ENCODE measurements at places on chromosomes 7 and 10.

GRCh38 chr10:113735913-113736312 lies 15.6 kb upstream of the PLEKHS1 start:
- H3K27ac ChIP-seq = no peak overlapping the region
- no peaks in the 10 kb centered on the region for H3K27me3 ChIP-seq
- H3K4me1 ChIP-seq = peaks cover 9% of the 10 kb centered on the region
- H3K4me3 ChIP-seq = no peak overlapping the region

DNA sequence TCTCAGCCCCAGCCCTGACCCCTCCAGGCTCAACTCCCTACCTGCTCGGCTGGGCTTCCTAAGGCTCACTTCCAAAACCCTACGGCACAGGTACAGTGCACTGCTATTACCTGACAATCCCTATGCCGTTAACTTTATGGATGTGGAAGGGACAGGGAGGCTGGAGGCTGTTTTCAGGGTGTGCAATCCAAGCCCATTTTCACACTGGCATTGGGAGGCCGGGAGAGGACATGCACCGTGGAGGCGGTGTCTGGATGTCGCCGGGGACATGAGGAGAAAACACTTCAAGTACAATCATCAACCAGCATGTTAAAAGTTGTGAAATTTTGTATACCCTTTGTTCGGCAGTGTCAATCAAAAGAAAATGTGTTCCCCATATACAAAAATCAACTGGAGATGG lies 80.1 kb downstream of the MAD1L1 start:
- no peak overlapping the region for H3K27ac ChIP-seq
- no peak overlapping the region for H3K4me3 ChIP-seq
- DNase-seq = no peak
- H3K27me3 ChIP-seq = no peaks in the 10 kb centered on the region

DNA sequence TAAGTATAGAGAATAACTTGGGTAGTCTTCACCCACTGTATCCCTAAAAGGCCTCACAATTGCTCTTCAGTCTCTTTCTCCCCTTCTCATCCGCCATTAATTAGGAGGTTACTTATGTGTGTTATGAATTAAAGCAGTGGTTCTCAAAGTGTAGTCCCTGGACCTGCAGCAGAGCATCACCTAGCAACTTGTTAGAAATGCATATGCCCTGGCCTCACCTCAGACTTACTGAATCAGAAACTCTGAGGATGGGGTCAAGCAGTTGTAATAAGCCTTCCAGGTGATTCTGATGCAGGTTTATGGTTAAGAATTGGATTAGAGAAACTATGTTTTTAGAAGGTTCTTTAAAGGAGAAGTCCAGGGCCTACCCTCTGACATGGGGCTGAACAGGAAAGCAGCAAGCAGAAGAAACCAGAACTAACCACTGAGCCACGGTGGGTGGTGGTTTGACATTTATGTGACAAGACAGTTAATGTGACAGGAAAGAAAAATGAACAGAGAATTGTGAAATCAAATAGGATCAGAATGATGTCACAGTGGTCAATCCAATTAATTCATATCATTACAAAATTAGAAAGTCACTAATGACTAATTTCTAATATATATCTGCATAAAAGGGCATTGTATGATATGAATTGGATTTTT lies 37.6 kb downstream of the ENTPD1 start:
- no peaks in the 10 kb centered on the region for H3K36me3 ChIP-seq
- no peaks in the 10 kb centered on the region for H3K27me3 ChIP-seq
- no peak for DNase-seq

DNA sequence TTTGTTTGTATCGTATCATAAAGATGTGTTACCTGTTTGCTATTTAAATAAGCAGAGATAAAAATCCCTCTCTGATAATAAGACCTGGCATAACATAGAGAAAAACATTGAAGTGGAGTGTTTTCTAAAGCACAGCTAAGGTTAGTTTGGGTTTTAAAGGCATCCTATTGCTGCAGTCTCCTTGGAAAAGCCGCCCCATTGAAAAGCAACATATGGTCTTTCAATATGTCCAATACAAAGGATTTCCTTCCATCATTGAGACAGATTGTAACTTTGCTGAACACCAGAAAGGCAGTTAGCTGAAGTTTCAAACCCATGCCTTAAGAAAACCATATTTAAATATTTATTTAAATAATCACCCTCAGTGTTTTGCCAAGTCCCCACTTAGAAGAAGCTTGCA lies 898.5 kb upstream of the KCND2 start:
- H3K27ac ChIP-seq = no peak overlapping the region
- no peaks in the 10 kb centered on the region for H3K27me3 ChIP-seq
- H3K4me1 ChIP-seq = no peaks in the 10 kb centered on the region
- H3K4me3 ChIP-seq = no peak overlapping the region
- no peak for DNase-seq

GRCh38 chr10:108789919-108790318 lies 1133.4 kb downstream of the XPNPEP1 start:
- H3K4me3 ChIP-seq = no peak overlapping the region
- H3K27ac ChIP-seq = no peak overlapping the region
- H3K4me1 ChIP-seq = no peaks in the 10 kb centered on the region
- no peak for DNase-seq
- H3K27me3 ChIP-seq = no peaks in the 10 kb centered on the region
- H3K36me3 ChIP-seq = no peaks in the 10 kb centered on the region

DNA sequence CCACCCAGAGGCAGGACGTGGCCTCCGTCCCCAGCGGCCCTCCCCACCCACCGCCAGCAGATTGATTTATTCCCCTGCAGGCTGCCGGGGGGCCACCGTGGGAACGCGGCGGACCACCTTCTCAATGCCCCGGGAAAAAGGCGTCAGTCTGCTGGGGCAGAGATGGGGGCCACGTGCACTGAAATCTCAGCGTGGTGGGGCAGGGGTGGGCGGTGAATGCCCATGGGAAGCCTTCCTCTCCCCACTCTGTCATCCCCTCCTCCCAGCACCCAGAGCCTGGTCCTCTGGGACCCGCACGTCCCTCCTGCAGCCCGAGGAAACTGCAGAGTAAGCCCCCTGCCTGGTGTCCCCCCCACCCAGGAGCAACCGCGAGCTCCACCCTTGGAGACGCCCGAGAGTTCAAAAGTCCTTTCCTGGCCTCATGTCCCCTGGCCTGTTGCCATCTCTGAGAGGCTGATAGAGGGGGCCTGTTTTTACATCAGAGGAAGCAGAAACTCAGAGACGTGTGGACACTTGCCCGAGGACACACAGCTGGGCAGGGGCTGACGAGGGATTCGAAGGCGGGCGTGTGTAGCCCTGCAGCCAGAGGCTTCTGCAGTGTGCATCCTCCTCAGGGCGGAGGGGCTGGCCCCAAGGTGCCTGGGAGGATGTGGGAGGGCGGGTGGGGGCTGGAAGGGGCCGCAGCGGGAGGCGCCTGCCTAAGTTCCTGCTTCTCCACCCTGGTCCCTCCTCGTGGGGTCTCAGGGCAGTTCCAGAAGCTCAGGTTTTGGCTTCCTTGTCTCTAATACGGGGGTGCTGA lies 21.8 kb downstream of the UNCX start:
- no peak overlapping the region for H3K27ac ChIP-seq
- no peaks in the 10 kb centered on the region for H3K36me3 ChIP-seq
- H3K4me1 ChIP-seq = 0 out of 2 replicates have a peak, but pooled peaks cover 7% of the 10 kb centered on the region
- H3K27me3 ChIP-seq = no peaks in the 10 kb centered on the region
- no peak for DNase-seq
- H3K4me3 ChIP-seq = no peak overlapping the region

DNA sequence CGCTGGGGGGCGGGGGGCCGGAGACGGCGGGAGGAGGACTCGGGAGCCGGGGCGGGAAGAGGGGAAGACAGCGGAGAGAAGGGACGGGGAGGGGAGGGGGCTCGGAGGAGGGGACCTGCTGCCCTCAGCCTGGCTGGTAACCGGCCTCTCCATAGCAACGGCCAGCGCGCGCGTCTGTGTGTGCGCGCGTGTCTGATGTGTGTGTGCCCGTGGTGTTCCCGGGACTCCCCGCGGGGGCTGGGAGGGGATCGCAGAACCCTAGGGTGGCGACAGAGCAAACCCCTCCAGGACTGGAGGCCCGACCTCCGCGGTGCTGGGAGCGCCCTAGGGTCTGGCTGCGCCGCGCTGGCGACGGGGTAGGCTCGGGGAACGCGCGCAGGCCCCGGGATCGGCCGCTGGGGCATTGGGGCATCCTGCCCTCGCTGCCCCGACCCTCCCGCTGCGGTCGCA lies 356.3 kb downstream of the DNAJB6 start:
- no peaks in the 10 kb centered on the region for H3K36me3 ChIP-seq
- H3K27me3 ChIP-seq = no peaks in the 10 kb centered on the region
- no peak for DNase-seq
- H3K4me1 ChIP-seq = peaks cover 3% of the 10 kb centered on the region

GRCh38 chr10:131015271-131015670 lies 296.2 kb downstream of the TCERG1L start:
- H3K27me3 ChIP-seq = no peaks in the 10 kb centered on the region
- DNase-seq = no peak
- no peaks in the 10 kb centered on the region for H3K4me1 ChIP-seq
- no peaks in the 10 kb centered on the region for H3K36me3 ChIP-seq

- H3K27ac ChIP-seq = no peak overlapping the region
- no peak for DNase-seq
- H3K27me3 ChIP-seq = no peaks in the 10 kb centered on the region
- H3K4me3 ChIP-seq = no peak overlapping the region
- H3K36me3 ChIP-seq = no peaks in the 10 kb centered on the region
These were observed 55.7 kb upstream of the RELN start for GRCh38 chr7:104045183-104045582.

- H3K27ac ChIP-seq = no peak overlapping the region
- no peak for DNase-seq
These were observed 152.6 kb downstream of the JMJD1C start for GRCh38 chr10:63313066-63313717.

- DNase-seq = no peak
- H3K4me1 ChIP-seq = peaks cover 11% of the 10 kb centered on the region
- no peak overlapping the region for H3K4me3 ChIP-seq
- H3K27me3 ChIP-seq = no peaks in the 10 kb centered on the region
- H3K27ac ChIP-seq = no peak overlapping the region
These were observed 22.5 kb downstream of the TRDMT1 start for GRCh38 chr10:17179002-17179401.

GRCh38 chr10:127415901-127416581 lies 133.1 kb upstream of the NPS start:
- no peak overlapping the region for H3K4me3 ChIP-seq
- H3K27me3 ChIP-seq = no peaks in the 10 kb centered on the region
- H3K36me3 ChIP-seq = no peaks in the 10 kb centered on the region
- no peaks in the 10 kb centered on the region for H3K4me1 ChIP-seq

- H3K4me1 ChIP-seq = peaks cover 83% of the 10 kb centered on the region
- no peak for DNase-seq
- no peaks in the 10 kb centered on the region for H3K27me3 ChIP-seq
- H3K36me3 ChIP-seq = no peaks in the 10 kb centered on the region
- H3K27ac ChIP-seq = peak overlapping the region; percentile 76
These were observed 221.2 kb upstream of the LYZL1 start for GRCh38 chr10:29067628-29068027.

DNA sequence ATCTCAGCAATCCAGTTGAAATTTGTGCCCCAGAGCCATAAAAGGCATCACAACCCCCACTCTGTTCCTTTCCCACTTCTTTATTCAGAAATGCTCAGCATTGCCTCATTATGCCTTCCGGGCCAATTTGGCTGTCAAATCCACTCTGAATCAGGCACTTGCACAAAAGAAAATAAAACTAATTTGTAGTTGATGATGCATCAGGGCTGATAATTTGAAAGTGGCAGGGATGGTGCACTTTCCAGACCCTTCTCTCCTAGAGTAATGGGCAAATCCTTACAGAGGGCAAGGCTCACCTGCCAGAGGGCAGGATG lies 147.9 kb upstream of the PDE1C start:
- no peak for DNase-seq
- H3K27ac ChIP-seq = no peak overlapping the region
- no peaks in the 10 kb centered on the region for H3K4me1 ChIP-seq

- no peak for DNase-seq
- no peaks in the 10 kb centered on the region for H3K4me1 ChIP-seq
- H3K27me3 ChIP-seq = no peaks in the 10 kb centered on the region
- no peak overlapping the region for H3K27ac ChIP-seq
These were observed 20.4 kb upstream of the EIF4H start for GRCh38 chr7:74153736-74154135.

DNA sequence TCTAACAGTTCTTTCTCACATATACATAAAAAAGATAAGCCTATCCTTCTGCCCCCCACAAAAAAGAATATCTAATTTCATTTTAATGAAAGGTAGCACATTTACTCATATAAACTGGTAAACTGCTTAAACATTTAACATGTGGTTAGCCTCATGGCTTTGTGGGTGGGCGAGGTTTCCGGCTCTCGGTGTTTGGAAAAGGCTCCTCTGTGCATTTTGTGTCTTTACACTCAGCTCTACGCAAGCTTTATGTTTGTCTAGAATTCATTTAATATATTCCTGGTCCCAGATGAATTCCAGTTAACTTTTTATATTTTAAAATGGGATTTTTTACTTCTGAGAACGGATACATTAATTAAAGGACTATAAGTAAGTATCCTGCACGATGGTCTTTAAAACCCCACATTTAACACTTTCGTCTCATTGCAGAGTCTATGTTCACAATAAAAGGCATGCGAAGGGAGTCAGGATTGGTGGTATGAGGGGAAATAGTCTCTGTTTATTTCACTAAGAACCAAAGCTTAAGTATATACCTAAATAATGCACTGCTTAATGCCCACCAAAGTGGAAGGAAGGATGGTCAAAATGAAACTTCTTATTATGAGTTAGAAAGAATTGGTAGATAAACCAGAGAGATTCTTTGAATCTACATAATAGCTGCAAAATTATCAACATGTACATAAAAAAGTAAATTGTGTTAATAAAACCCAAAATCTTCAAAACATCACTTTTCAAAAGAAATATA lies 197.2 kb downstream of the CRPPA start:
- no peak for DNase-seq
- H3K27ac ChIP-seq = no peak overlapping the region
- no peaks in the 10 kb centered on the region for H3K27me3 ChIP-seq
- H3K36me3 ChIP-seq = no peaks in the 10 kb centered on the region

- no peak for DNase-seq
- no peaks in the 10 kb centered on the region for H3K36me3 ChIP-seq
- no peaks in the 10 kb centered on the region for H3K27me3 ChIP-seq
- no peak overlapping the region for H3K27ac ChIP-seq
- no peak overlapping the region for H3K4me3 ChIP-seq
These were observed 9.6 kb upstream of the PYROXD2 start for GRCh38 chr10:98424295-98425254.

DNA sequence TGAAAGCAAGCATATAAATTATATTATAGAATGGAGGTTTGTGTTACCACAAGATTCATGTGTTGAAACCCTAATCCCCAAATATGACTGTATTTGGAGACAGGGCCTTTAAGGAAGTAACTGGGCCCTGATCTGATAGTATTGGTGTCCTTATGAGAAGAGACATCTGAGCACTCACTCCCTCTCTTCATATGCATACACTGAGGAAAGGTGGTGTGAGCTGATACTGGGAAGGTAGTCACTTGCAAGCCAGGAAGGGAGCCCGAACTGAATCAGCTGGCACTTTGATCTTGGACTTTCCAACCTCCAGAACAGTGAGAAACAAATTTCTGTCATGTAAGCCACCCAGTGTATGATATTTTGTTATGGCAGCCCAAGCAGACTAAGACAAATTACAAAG lies 66.9 kb upstream of the RHOBTB1 start:
- 0 out of 2 replicates have a peak, but pooled peaks cover under 1% of the 10 kb centered on the region for H3K4me1 ChIP-seq
- no peak overlapping the region for H3K4me3 ChIP-seq
- no peak for DNase-seq
- no peaks in the 10 kb centered on the region for H3K27me3 ChIP-seq
- H3K27ac ChIP-seq = no peak overlapping the region
- H3K36me3 ChIP-seq = no peaks in the 10 kb centered on the region

- no peak overlapping the region for H3K4me3 ChIP-seq
- no peak overlapping the region for H3K27ac ChIP-seq
- H3K4me1 ChIP-seq = no peaks in the 10 kb centered on the region
- no peak for DNase-seq
- H3K27me3 ChIP-seq = no peaks in the 10 kb centered on the region
These were observed 286.4 kb upstream of the MEOX2 start for GRCh38 chr7:15972862-15973275.

Data from Caco-2 (cell line).